Colonic mucosa (tissue), 4 donors: ENCODE measurements at places on chromosomes 1 and 21.

- DNase-seq, result no peak
Measured at GRCh38 chr1:100523038-100523652, 14.8 kb upstream of the GPR88 start.

DNA sequence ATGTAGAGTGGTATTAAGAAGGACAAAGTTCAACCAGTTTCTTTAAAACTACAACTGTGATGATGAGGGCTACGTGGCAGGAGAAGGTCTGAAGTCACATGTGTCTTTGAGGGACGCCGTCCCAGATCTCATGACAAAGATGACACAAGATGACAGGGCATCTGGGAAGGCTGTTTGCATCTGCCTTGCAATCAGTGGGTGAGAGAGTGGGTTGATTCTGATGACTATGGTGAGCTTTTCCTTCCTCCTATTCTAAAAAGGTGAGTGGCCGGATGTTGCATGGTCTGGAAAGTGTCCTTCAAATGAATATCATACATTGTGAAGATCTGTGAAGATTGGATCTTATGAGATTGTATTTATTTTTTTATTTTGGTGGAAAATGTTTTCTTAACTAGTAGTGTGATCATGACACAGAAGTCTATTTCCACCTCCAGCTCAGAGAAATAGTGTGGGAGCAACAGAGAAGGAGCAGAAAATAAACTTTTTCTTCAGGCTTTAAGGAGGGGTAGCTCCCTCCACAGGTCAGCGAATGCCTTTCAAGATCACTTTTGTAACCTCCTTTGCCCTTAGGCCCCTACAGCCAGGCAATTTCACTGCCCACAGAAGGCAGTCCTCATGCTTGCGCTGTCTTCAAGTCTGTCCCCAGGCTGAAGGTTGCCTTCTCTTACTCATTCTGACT is 76.0 kb upstream of the ATF3 start:
- no peak for DNase-seq

DNA sequence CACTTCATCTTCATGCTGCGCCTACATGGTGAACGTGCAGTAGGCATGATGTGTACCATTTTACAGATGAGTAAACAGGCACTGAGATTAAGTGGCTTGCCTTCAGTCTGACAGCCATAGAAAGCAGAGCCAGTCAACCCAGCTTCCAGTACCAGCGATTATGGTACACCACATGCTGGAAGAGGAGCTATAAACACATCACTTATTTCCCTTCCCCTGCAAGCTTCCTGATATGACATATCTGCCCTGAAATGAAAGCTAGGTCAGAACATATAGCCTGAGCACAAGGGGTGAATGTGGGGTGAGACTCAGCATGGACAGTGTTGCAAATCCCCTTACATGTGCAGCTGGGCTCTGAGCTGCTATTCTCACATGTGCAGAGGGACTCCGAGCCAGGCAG is 33.8 kb upstream of the IL20 start:
- DNase-seq, result no peak

- DNase-seq, result no peak
Measured at GRCh38 chr1:78071696-78072095, 25.9 kb downstream of the GIPC2 start.

- DNase-seq, result no peak
Measured at GRCh38 chr1:78958711-78959110, 47.8 kb downstream of the ADGRL4 start.

DNA sequence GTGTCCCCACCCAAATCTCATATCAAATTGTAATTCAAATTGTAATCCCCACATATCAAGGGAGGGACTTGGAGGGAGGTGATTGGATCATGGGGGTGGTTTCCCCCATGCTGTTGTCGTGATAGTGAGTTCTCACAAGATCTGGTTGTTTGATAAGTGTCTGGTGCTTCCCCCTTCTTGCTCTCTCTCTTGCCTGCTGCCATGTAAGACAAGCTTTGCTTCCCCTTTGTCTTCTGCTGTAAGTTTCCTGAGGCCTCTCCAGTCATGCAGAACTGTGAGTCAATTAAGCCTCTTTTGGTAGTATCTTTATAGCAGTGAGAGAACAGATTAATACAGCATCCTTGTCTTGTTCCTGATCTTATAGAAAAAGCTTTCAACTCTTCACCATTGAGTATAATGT is 6.5 kb upstream of the LRRC39 start:
- DNase-seq, result no peak

GRCh38 chr1:44591381-44591780 is 82.9 kb downstream of the TMEM53 start:
- no peak for DNase-seq

GRCh38 chr1:227227761-227228160 is 90.5 kb downstream of the CDC42BPA start:
- no peak for DNase-seq

- no peak for DNase-seq
Measured at GRCh38 chr21:38323721-38324531, 67.1 kb downstream of the KCNJ15 start.

- DNase-seq, result no peak
Measured at GRCh38 chr1:50750021-50750619, 209.9 kb downstream of the FAF1 start.

GRCh38 chr1:170623171-170623570 is 40.8 kb upstream of the PRRX1 start:
- no peak for DNase-seq

- no peak for DNase-seq
Measured at GRCh38 chr1:107802654-107803053, 162.3 kb downstream of the VAV3 start.

GRCh38 chr1:214637722-214638458 is 34.9 kb downstream of the CENPF start:
- DNase-seq, result no peak

- DNase-seq, result no peak
Measured at GRCh38 chr1:15963363-15963967, 12.4 kb downstream of the ZBTB17 start.

GRCh38 chr1:46301808-46302640 is 1.4 kb downstream of the LRRC41 start:
- peak; percentile 53 for DNase-seq

DNA sequence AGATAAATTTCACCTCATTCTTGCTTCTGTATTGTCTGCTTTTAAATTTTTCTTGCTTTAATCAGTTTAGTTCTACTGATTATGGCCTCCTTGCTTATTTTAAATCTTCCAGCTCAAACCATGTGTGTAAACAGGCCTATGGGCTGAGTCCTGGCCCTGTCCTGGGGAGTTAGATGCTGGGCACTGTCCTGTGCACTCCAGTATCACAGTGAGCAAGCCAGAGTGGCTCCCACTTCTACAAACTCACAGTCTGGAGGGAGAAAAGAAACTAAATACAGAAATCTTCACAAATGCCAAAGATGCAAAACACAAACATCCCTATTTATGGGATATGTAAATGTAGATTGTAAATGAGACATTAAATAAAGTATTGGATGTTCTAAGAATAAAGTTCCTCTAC is 101.1 kb upstream of the POGK start:
- no peak for DNase-seq

DNA sequence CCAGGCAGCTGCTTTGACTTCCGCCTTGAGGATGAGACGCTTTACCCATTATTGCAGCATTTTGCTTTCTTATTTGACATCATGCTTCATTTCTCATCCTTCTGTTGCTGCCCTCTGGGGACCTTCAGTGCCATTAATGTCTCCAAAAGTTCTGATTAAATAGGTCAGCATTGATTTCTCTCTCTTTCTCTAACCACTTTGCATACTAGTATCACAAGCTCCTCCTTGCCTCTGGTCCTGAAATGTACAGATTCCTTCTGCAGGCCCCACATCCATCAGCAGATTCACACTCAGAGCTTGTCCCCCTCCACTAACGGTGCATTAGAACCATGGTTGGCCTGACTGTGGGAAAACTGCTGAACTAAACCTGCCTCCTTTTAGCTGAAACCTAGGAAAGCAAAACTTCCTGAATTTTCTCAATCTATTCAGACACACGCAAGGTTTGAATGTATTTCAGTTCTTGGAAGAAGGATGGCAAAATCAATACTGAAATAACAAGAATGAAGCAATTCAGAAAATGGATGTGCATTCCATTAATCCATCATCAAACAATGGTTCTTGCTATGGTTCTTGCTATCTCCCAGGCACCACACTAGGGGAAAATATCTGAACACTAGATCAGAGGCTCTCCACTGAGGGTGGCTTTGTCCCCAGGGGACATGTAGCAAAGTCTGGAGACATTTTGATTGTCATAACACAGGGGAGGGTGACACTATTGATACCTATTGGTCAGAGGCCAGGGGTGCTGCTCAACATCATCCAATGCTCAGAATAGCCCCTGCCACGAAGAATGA is 154.5 kb downstream of the PCP4 start:
- no peak for DNase-seq

DNA sequence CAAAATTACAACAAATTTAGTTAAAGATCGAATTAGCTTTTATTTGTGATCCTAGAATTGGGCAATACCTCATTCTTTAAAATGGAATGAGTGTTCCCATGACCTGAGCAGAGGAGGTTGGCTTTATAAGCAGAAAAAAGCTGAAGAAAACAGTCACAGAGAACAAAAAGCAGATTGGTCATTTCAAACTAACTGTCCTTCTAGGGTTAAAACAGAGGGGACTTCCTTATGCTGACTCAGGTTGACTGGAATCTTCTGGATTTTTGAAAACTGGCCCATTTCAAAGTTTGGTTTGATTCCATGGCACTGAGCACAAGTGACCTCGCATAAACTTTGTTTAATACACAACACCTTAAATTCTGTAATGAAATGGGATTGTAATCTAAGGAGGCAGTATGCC is 17.6 kb downstream of the NFASC start:
- DNase-seq, result no peak

- DNase-seq, result peak; percentile 99
Measured at GRCh38 chr1:159881622-159882526, 18.1 kb downstream of the CFAP45 start.

GRCh38 chr1:43973981-43974442 is 748 bp upstream of the ATP6V0B start:
- DNase-seq, result no peak

- no peak for DNase-seq
Measured at GRCh38 chr1:203478231-203478630, 2.6 kb downstream of the PRELP start.

- no peak for DNase-seq
Measured at GRCh38 chr1:145983960-145984830, 12.2 kb downstream of the TXNIP start.

DNA sequence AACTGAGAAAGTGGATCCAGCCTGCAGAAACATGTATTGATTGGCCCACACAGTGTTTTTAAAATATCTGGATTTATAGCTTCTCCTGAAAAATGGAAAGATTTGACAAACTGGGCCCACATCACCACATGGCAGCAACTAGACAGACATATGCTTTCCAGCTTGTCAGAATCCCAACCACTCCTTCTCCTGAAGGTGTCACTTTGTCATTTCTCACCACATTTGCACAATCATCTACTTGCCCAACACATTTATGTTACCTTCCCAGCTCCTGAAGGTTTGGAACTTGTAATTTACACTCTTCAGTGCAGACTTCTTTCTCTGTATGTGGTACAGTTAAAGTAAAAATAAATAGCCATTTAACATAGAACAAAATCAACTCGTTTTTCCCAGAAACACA is 126.1 kb upstream of the KIAA1614 start:
- DNase-seq, result no peak

- no peak for DNase-seq
Measured at GRCh38 chr21:14742119-14742518, 196.0 kb upstream of the SAMSN1 start.

DNA sequence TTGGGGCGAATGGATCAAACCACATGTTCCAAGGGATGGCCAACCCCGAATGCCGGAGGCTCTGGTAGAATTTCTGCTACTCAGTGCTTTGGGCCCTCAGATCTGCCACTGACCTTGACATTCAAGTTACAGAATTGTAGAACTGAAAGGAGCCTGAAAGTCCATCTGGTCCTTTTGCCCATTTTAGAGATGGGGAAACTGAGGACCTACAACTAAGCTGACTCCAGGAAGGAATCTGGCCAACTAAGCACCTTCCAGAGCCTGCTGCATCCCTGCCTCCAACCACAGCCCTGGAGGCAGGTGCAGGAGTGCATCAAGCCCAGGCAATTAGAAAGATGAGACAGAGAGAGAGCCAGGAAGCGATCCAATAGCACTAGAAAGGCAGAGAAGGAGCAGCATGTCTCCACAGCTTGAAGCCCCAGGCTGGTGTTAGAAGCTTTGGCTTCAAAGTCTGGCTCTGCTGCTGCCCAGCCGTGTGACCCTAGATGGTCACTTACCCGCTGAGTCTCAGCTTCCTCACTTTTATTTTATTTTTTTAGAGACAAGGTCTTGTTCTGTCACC is 1.3 kb upstream of the CTRC start:
- DNase-seq, result no peak

DNA sequence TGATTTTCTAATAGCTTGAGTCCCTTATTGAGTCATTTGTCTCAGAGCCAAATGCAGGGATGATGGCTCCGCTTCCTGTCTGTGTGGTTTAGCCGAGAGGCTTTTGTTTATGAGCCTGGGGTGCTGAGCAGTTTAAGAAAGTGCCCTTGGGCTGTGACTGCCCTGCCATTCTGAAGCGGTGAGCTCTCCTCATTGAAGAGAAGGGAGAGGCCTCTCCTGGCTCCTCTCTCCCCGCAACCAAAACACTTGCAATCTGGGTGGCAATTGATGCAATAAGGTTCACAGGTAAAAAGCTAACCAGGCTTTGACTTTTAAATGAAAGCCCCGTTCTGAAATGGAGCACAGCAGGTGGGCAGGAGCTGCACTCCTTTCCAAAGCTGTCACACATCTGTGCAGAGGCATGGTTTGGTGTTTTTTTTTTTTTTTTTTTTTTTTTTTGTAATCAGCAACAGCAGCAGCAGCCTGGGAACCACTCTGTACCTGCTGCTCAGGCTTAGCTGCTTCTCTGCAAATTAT is 403.7 kb downstream of the SIPA1L2 start:
- DNase-seq, result no peak

- DNase-seq, result no peak
Measured at GRCh38 chr1:85068846-85069245, 20.5 kb upstream of the MCOLN3 start.

DNA sequence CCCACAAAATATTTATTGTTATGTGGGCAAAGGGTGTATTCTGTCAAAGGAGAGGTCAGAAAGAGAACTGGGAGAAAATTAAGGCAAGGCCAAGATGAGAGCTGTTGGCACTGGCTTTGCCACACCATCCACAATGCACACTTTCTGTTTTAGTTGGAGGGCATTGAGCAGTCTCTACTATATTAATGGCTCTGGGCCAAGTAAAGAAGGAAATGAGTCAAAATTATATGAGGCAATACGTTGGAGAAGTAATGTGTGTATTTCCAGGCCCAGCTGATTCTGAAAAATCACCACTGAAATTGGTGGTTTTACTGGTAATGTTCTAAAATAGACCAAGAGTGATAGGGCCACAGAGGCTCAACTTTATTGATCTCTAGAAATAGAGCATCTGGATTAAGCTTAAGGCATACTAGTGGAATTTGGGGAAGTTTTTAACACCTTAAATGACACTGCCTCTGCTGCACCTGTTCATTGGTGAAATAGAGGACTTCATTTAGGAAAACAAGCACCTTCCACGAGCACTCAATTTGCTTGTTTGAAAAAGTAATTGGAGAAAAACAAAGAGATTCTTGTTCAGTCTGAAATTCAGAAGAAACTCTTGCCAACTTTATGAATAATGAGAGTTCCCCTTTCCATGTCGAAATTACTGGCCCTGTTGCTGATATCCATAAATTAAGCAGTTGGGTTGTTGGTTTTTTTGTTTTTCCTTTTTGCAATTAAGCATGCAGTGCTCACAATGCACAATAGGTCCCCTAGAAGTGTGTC is 424.9 kb downstream of the ADGRL2 start:
- DNase-seq, result no peak
